Activated naive CD4-positive, alpha-beta T cell treated with Interleukin-2 at 50 U/mL for 16 hours (primary cell): ENCODE measurements at places on chromosomes 5 and 9.
A peak's percentile ranks its signal among the peaks of the same experiment; 100 is the strongest.

DNA sequence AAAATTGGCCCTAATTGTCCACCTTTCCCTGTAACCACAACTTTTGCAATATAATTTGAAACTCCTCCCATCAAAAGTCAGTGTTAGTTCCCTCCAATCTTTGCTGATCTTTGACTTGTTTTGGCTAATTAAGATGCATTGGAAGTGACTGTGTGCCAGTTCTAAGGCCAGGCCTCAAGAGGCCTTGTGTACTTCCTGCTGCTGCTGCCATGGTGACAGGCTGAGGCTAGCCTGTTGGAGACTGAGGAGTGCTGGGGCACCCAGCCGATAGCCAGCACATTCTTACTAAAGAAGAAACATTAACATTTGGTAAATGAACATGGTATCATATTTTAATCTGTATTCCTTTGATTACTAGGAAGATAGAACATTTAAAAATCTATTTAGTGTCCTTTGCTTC is 86.5 kb downstream of the SREK1 start:
- DNase-seq: no peak

- DNase-seq: no peak
Measured at GRCh38 chr5:12357626-12358025, 453.4 kb upstream of the CTNND2 start.

DNA sequence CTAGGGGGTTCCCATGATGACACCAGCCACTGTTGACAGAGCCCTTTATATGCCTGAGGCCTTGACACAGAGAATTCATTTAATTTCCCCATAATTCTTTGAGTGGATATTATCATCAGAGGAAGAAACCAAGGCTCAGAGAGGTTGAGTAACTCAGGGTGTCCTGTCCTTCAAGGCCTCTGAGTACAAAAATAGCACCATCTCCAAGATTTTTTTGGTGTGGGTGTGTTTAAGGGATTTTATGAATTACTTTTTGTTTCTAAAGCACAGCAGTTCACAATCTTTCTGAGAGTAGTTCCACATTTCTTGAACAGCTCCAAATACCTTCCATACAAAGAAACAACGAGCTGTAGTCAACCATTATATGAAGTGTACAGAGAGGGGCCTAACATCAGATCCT is 6.2 kb upstream of the GSN start:
- DNase-seq: no peak

DNA sequence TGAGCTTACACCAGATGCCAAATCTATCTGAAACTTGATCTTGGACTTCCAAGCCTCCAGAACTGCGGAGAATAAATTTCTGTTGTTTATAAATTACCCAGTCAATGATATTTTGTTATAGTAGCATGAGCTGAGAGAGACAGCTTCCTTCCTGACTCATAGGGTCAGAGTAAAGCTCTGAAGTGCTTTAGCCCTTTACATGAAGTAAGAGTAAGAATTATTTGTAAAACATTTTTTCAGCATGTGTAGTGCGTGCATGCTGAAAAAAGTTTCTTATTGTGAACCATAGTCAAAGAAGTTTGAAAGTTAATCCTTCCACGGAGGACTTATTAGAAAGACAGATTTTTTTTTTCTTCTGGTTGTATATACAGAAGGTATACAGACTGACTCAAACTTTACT is 172.4 kb downstream of the DMRT2 start:
- no peak for DNase-seq

GRCh38 chr9:109411069-109411761 is 86.9 kb downstream of the PTPN3 start:
- DNase-seq: no peak

DNA sequence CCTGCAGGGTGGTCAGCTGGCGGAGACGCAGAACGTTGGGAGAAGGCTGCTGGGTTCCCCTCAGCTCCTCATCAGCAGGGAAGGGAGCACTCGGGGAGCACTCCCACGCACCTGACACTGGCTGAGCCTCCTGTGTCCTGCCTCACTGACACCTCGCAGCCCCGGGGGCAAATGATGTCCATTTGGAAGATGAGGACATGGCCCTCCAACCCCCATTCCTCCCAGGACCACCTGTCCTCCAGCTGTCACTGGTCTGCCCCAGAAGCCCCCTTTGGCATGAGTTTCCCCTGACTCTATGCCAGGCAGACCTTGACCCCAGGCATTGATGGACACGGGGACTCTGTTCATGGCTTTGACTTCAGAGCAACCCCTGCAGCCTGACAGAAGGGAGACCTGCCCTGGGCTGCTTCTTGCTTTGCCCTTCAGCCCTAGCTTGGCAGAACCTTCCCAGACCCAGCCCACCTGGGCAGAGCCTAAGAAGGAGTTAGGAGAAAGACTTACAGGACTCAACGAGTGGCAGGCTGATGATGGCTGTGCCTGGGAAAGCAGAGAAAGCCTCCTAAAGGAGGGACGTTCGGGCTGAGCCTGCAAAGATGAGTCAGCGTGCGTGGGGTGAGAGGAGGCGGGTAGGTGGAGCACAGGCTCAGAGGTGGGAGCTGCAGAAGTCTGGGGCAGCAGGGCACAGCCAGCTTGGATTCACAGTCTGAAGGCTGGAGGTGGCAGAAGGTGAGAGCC is 90.6 kb downstream of the LMX1B start:
- DNase-seq: peak; percentile 52

DNA sequence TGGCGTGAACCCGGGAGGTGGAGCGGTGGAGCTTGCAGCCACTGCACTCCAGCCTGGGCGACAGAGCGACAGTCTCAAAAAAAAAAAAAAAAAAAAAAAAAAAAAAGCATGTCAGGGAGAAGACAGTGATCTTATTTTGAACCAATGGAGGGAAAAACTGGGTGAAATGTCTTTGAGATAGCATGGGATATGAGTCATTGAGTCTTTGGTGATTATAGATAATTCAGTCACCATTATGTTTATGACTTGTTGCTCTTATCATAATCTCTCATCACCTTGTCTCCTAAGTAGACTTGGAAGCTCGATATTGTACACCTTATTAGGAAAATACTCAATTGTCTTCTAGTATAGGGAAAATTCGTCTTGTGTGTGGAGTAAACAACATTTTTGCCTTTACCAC is 55.1 kb upstream of the KDM4C start:
- no peak for DNase-seq

DNA sequence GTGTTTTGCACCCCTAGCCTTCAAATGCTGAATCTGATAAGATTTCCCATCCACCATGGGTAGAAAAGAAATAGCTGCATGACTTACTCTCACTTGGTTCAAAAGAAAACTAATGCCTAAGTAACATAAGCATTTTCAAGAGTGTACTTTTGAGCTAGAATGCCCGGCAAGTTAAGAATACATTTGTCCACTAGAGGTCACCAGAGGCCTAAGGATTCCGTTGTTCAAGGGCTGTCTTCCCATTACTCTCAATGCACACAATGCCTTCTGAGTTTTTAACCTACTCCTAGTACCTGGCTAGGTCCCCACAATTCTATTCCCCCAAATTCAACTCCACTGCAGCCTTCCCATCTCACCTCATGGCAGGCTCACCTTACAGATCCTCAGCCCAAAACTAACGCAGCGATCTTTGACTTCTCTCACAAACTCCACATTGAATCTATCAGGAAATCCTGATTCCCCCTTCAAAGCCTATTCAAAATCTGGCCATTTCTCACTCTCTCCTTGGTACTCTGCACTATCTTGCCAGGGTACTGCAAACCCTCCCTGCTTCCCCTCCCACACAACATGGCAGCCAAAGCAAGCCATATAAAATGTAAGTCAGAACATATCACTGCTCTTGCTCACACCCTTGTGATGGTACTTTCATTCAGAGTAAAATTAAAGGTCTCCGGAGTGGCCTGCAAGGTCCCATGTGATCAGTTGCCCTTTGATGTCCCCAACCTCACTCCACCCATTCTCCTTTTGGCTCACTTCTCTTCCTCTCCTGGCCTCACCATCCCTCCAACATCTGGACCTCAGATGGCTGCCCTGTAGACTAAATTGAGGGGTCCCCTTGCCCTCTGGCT is 13.4 kb downstream of the OXCT1 start:
- peak; percentile 43 for DNase-seq

- DNase-seq: no peak
Measured at GRCh38 chr5:39469777-39470415, 45.1 kb upstream of the DAB2 start.

GRCh38 chr9:131402738-131403492 is 9.0 kb downstream of the PRRC2B start:
- no peak for DNase-seq

GRCh38 chr9:21788752-21789151 is 13.7 kb upstream of the MTAP start:
- DNase-seq: no peak

DNA sequence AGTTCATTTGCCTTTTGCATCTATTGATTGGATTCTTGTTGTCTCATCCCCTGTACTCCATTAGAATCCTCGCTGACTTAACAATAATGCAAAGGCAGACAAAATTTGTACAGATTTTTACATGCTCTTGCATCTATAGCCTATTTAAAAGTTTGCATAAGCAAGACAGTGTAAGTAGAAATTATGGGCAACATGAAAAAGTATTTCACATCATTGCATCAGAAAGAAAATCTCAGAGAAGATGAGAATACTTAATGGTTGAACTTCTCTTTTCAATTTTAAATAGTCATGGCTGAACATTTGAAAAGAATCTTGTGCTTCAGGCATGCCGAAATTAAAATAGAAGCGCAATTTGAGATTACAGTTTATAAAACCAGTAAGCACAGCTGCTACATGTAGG is 226.4 kb downstream of the EFNA5 start:
- DNase-seq: no peak

DNA sequence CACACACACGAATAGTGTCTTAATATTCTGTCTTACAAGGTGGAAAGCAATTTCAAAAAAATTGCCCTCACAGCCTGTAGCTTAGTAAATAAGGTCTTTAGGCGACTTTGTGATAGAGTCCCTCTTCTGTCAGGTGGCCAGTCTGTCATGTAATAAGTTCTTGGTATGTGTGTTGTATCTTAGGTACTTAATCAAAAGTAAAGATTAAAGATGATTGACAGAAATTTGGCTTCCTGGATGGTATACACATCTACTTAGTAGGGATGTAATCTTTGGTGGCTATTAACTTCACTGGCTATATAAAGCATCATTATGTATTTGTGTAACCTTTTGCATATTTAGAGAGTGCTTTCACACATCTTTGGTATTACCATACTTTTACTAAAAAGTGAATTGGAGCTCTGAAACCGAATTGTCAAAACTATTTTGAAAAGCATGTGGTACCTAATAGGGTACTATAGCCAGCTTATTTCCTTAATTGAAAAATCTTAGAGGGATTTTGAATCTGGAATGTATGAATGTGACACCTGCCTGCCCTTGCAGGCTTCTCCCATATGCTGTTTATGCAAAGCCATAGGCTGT is 3.4 kb downstream of the G3BP1 start:
- no peak for DNase-seq

GRCh38 chr9:34796924-34797323 is 87.0 kb upstream of the CCL21 start:
- no peak for DNase-seq

DNA sequence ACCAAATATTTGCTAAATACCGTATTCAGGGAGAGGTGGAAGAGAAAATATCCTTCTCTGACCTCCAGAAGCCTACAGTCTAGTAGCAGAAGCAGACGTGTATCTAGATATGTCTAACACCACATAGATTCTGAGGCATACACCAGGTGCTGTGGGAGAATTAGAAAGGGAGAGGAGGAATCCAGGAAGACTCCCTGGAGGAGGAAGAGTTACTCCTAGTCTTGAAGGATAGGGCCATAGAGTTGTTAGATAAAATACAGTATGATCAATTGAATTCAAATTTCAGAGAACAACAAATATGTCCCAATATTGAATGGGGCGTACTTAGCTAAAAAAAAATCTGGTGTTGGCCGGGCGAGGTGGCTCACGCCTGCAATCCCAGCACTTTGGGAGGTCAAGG is 58.7 kb downstream of the TMOD1 start:
- DNase-seq: no peak

- no peak for DNase-seq
Measured at GRCh38 chr5:5652181-5652580, 229.7 kb downstream of the ICE1 start.

DNA sequence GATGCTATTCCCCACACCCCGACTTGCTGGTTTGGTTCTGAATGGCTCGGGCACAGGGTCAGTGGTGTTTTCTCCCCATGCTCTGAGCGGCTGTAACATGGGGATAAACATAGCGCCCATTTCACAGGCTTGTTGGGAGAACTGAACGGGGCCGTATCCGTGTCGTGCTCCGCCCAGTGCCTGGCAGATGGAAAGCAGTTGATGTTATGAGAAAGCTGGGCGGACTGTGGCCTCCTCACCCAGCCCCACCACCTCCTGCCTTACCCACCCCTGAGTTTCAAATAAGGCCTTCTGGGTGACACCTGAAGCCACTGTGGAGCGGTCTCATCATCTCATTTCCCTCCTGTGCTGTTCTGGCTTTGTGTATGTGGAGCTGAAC is 14.5 kb downstream of the ORM2 start:
- no peak for DNase-seq

DNA sequence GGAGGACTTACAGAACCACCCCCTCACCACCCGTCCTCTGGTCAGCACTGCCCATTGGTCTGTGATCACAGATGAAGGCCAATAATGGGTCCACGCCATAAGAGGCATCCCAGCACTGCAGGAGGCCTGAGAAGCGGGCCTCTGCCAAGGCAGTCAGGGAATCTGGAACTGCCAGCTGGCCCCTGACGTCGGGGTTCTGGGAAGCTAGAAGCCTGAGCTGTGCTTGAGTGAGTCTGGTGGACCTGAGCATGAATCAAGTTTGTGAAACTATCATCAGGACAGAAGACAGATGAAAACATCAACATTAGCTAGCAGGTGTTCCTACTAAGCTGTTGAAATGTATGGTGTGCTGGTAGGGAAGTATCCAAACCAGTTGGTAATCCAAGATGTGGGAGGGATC is 7.8 kb downstream of the ANGPTL2 start:
- no peak for DNase-seq

DNA sequence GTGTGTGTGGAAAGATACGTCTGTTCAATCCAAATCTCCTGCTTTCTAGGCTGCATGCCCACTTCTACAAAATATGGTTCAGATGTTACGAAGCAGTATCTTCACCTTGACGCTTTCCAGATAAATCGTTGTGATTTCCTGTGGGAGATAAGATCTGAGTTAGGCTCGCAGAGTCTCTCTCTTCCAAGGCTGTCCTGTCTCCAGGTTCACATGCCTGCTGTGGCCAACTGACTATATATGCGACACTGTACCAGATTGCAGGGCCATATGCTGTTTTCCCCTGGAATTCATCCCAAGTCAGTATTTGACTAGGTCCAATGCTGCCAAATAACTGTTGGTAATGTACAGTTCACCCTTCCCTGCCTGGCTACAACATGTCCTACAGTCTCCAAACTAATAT is 47.9 kb downstream of the TMEM252 start:
- DNase-seq: no peak

- no peak for DNase-seq
Measured at GRCh38 chr5:56330806-56331205, 97.7 kb upstream of the ANKRD55 start.
